ENCODE measurements at places on chromosomes 5 and 9.

- no peak for DNase-seq
These were observed 733.4 kb upstream of the NUDT12 start for GRCh38 chr5:104295991-104296390.

GRCh38 chr5:138686668-138687067 is 66.6 kb upstream of the CTNNA1 start:
- DNase-seq: no peak

GRCh38 chr5:129461711-129462332 is 1.7 kb downstream of the ADAMTS19 start:
- DNase-seq: no peak

DNA sequence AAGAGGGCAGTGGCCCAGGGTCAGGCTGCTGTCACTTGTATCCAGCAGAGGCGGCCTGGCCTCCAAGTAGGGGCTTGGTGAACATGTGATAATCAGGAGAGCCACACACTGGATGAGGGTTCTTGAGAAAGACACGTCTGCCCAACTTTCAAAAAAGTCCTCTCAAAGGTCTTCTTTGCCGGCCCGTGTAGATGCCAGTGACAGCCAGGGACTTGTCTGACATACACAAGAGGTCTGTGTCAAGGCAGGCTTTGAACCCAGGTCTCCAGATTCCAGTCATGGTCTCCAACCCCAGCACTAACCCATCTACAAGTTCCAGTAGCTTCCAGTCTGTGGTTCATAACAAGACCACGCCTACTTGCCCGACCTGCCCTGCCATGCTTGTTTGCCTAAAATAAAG is 7.9 kb upstream of the AMBP start:
- no peak for DNase-seq

- DNase-seq: no peak
These were observed 6.8 kb downstream of the RPL12 start for GRCh38 chr9:127444283-127444920.

DNA sequence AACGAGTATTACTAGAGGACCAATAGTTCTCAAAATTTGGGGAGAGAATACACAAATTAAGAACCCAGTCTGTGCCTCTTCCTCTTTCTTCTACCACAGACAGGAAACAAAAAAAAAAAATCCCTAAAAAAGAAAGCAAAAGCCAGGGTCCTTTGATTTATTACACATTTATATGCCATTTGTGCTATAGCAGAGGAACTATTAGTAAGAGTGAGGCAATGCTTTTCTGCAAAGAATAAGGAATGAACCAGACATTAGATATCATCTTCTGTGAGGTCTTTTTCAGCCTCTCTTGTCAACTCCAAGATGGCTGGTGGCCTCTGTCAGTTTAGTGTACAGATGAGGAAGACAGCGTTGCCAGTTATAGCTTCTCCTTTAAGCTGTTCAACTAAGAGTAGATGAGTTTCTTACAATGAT is 127.6 kb downstream of the RFX3 start:
- DNase-seq: no peak

- DNase-seq: no peak
These were observed 304.4 kb downstream of the MAN2A1 start for GRCh38 chr5:109994135-109994534.

- DNase-seq: no peak
These were observed 103.1 kb upstream of the ISL1 start for GRCh38 chr5:51279983-51280706.

DNA sequence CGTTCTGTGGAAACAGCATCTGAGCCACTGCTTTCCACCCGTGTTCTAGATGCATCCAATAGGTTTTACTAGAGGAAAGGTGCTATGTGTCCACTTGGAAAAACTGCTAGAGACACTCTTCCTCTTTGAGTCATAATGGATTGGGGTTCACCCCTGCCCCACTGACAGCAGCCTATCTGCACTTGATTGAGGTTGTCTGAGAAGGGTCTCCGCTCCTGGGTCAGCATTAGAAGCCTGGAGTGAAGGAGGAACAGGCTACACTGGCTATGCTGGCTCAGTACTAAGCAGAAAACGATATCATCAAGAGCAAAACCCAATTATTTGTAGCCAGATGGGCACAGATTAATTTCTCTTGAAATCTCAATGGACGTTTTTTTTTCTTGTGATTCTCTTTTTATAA is 152.6 kb upstream of the IQGAP2 start:
- no peak for DNase-seq

DNA sequence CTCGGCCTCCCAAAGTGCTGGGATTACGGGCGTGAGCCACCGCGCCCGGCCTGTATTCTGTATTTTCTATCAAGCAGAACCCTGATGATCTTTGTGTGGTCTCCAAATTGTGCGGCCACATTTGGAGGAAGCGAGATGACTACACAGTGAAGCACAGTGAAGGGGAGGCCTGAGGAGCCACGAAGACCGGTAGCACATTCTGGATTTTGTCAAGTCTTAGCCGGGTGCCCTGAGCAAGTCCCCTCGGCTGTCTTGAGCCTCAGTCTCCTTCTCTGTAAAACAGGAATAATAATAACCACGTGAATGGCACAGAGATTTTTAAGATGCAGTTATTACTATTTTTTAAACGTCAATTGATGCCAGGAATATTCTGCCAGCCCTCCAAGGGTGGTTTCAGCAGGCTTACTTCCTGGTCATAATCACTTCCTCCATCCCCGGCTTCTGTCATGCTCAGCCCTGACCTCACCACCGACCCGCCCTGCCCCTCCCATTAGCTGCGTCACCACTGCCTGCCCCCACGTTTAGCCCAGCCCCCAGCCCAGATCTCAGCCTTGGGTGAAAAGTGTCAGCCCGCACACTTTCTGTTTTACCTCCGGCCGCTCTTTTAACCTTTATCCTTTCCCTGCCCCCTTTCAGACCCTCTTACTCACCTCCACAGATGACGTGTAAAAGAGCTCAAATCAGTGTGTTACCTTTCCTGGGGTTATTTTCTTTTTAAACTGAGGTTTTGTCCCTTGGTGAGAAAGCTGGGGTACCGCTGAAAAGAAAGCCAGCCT is 27.0 kb upstream of the ERGIC1 start:
- no peak for DNase-seq

- DNase-seq: no peak
These were observed 497.3 kb downstream of the MTRR start for GRCh38 chr5:8366266-8366665.

GRCh38 chr5:35042781-35043180 is 5.0 kb downstream of the AGXT2 start:
- DNase-seq: no peak

- DNase-seq: no peak
These were observed 584.5 kb downstream of the TLE4 start for GRCh38 chr9:80156262-80156661.

- DNase-seq: no peak
These were observed 1.5 kb downstream of the CDH6 start for GRCh38 chr5:31194892-31195555.

DNA sequence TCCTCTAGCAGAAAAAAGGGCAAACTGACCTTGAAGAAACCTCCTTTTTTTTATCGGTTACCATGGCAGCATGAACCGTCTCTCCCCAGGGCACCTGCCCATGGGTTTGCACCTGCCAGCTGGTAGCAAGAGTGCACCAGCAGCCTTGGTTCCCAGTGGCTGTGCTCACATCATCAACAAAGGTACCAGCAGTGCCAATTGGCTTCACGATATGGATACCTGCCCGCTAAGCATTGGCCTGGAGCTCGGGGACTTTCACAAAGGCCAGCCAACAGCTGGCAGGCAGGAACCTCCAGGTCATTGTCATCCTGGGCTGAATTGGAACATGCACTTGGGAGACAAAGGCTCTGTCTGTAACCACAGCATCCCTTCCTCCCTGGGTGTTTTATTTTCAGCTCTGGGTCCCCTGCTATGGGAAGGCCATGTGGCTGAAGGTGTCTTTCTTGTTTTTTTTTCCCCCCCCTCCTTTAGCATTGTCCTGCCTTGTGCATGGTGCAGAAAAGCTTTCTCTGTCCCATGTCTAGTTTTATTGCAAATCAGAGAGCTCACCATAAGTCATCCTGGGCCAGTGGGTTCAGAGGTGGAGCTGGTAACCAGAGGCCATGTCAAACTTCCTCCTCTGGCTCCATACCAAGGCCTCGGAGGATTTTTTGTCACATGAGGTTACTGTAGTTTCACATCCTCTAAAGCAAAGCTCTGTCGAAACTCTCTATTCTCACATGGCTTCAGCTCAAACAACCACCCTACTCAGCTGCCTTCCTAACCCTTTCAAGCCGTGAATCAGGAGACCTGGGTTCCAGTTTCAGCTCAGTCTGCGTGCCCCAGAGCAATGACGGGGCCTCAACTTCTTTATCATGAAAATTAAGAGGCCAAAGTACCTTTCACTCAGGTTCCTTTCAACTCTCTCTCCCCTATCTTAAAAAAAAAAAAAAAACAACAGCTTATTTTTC is 145.5 kb upstream of the MAP3K1 start:
- DNase-seq: no peak

GRCh38 chr5:94180761-94181160 is 437.6 kb downstream of the KIAA0825 start:
- no peak for DNase-seq

DNA sequence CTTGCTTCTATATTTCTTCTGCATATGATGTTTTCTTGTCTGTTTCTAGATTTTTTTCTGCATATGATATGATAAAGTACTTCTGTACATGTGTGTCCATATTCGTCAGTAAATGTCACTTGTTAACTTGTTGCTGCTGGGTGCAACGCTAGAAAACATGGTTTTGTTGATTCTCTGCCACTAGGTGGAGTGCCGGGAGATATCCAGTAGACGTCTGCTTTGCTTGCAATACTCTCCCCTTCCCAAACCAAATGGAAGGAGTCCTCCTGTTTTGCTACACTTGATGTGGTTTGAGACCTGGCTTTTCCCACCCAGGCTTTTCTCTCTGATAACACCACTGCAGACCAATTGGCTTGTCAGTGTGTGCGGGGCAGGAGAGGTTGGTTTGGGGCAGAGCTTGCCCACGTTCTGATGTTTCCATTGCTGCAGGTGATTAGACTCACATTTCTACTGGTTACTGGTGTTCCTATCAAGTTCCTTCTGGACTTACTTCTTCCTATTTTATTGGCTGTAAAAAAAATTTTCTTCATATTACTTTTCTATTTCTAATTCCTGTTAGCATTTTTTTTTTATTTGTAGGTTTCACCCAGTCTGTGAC is 900.0 kb upstream of the CDH10 start:
- DNase-seq: peak; percentile 18

DNA sequence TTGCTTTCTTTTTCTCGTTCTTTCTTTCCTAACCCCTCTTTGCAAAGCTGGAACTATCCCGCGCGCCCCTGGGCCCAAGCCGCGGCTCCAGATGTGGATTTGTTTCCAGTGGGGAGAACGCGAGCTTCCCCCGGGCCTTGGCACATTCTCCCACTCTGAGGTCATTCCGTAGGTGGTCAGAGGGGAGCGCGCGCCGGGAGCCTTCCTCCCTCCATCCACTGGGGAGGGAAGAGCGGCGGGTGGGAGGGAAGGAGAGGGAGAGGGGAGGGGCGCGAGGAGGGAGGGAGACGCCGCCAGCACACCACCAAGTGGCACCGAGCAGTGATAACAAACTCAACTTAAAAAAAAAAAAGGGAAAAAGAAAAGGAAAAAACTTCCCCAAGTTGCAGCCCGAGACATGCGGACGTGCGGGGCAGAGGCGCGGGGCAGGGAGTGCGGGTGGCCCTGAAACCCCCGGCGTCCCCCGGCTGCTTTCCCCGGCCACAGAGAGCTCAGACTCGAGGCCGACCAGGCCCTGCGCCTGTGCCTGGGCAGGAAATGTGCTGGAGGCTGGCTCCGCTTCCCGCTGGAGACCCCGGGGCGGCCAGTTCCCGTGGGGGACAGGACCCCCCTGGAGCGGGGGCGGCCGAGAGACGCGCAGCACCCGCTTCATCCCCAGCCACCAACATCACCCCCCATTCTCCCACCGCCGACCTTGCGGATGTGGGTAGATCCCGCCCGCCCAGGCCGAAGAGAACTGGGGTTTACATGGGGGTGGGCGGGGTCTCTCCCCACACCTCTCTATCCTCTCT is 3.1 kb downstream of the IER5L start:
- DNase-seq: no peak

GRCh38 chr5:78016863-78017529 is 240.9 kb upstream of the TBCA start:
- DNase-seq: peak; percentile 78

- DNase-seq: no peak
These were observed 29.2 kb upstream of the IL31RA start for GRCh38 chr5:55821731-55822512.

- DNase-seq: no peak
These were observed 26.7 kb downstream of the GARNL3 start for GRCh38 chr9:127291246-127291778.

GRCh38 chr9:33125461-33125860 is 41.7 kb downstream of the B4GALT1 start:
- DNase-seq: no peak

- no peak for DNase-seq
These were observed 238.3 kb downstream of the EBF1 start for GRCh38 chr5:158861366-158861765.

DNA sequence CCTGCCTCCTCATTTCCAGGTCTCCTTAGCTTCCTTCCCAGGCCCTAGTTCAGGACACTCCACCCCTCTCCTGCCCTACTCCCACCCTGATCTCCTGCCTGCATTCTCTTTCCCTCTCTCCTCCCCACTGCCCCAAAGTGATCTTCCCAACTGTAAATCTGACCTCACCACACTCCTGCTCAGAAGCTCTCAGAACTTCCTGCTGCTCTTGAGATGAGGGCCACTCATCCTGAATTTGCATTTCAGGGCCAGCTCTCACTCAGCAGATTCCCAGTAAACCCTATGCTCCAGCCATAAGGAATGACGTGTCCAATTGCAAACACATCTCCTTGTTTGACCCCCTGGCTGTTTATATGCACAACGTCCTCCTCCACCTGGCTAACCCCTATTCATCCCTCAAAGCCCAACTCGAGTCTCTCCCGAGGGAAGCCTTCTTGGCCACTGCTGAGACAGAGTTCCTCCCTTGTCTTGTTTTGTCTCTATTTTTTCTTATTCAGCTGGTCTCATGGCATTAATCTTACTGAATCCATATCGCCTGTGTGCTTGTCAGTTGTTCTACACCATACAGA is 95.0 kb downstream of the NSG2 start:
- no peak for DNase-seq

DNA sequence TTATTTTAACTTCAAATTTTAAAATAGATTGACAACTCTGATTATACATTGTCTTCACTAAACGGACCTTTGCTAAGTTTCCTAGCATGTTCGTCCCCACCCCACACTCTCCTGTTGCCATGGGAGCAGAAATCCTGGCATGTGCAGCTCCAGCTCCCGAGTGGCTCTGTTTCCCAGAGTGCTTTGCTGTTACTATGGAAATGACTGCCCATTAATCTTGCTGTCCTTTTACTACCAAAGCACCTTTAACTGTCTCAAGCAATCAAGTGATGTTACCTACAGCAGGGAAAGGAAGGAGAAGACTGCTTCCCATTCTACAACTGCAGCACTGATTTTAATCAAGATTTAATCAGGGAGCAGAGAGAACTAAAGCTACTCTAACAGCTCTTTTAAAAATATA is 212.0 kb upstream of the KIF2A start:
- peak; percentile 7 for DNase-seq
